ENCODE measurements at places on chromosomes 3 and 15.

- no peak for DNase-seq
These were observed 41.0 kb downstream of the MEGF11 start for GRCh38 chr15:66212563-66212921.

DNA sequence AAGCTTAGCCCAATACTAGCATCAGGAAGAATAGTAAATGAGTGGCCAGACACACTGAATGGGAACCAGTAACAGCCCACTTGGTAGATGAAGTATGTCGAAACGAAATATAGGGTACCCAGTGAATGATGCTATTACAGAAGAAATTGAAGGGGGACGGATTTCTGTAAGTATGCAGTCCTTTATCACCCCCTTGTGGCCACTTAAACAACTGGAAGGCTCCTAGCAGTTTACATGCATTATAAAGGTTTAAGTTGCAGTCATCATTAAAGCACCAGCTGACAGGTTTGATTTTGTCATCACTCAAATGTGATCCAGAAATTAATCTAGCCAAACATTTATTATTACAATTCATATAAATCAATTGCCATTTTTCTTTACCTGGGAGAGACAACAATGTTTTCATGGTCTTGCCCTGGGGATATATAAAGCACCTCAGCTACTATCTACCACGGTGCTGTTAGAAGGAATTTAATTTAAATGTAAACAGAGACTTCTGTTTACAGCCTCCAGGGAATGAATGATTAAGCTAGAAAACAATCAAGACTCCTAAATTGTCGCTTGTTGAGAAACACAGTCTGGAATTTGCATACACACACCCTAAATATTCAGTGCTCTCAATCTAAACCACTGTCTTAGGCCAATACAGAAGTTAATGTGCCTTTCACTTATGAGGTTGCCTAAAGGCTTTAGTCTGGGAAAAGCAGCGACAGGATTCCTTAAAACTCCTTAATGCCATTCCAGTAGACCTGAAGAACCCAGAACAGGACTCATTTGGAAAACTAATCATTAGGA lies 7.8 kb downstream of the EIF1B start:
- peak; percentile 50 for DNase-seq

DNA sequence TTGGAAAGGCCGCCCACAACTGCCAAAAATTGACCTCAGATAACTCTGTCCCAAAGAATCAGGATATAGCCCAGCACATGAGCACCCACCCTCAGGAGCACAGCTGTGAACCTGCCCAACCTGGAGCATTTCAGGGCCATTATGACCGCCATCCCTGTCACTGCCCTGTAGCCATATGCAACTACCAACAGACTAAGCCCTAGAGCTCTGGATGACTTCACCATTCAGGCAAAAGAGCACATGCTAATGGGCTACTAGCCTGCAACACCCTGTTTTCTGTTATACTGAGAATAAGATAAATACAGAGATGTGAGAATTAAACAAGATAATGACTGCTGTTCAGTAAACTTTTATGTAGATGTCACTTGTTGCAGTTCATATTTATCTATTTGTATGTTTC lies 45.0 kb downstream of the TXNRD3 start:
- DNase-seq: no peak

- no peak for DNase-seq
These were observed 19.5 kb downstream of the SAMD7 start for GRCh38 chr3:169930843-169931242.

GRCh38 chr3:187025656-187026316 lies 95.5 kb downstream of the ST6GAL1 start:
- DNase-seq: no peak

- DNase-seq: peak; percentile 28
These were observed 69.7 kb upstream of the LRRFIP2 start for GRCh38 chr3:37243820-37244748.

GRCh38 chr3:39188271-39189149 lies 3.9 kb downstream of the XIRP1 start:
- no peak for DNase-seq

- no peak for DNase-seq
These were observed 38.5 kb upstream of the XCR1 start for GRCh38 chr3:46065750-46066256.

All from CD8-positive, alpha-beta memory T cell (primary cell).